ENCODE measurements at places on chromosomes 3 and 15.

- no peak for DNase-seq
Measured at GRCh38 chr3:72590732-72591221, 257.5 kb downstream of the SHQ1 start.

DNA sequence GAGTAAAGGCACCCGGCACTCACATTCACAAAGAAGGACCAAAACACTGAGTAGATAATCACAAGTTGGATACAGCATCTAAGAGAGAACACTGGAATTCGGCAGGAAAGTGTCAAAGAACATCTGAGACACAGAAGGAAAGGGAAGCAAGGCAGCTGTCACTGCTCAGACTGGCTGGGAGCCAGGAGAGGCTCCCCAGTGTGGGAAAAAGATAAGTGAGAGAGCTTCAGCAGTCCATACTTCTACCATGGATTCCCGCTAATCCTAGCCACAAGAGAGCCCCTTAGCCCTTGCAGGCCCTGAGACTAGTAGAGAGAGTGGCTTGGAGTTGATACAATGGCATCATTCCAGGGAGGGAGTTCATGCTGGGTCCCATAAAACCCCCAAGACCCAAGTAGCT is 36.7 kb upstream of the CP start:
- no peak for DNase-seq

GRCh38 chr3:42061025-42061712 is 30.0 kb upstream of the TRAK1 start:
- DNase-seq = no peak

DNA sequence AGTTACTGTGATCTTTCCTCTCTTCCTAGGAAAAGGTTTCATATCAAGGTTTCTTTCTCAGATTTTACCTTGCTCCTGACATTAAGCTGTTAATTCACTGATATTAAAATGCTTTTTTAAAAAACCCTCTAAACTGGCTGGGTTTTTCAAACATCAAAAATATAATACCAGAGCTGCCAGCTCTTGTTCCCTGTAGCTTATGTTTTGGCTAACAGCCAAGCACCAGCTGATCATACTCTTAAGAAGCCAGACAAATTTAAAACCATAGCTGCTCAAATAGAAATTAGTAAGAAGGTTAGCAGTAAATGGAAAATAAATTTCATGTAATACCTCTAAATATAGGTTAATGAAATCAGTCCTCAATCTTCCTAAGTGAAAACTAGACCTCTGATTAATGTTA is 657.5 kb downstream of the GRM7 start:
- DNase-seq = no peak

- no peak for DNase-seq
Measured at GRCh38 chr3:70182166-70182565, 130.3 kb downstream of the MDFIC2 start.
